ENCODE measurements at places on chromosomes 16 and 17.

DNA sequence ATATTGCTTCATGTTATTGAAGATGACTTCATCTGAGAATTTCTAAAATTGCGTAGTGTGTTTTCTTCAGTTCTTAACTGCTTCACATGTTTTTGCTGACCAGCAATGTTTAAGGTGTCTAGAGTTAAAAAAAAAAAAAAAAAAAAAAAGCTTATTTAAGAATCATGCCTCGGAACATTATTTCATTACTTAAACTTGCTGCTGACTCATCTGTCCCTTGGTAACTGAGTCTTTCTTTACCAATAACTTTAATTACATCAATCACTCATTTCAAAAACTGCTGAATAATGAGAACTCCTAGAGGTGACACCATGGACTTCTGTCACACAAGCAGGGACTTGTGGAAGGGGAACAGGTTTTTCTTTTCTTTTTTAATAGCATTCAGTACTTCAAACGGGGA lies 16.2 kb downstream of the IRX5 start:
- DNase-seq = no peak

- DNase-seq = no peak
Measured at GRCh38 chr17:59392973-59393679, 61.7 kb downstream of the YPEL2 start.

DNA sequence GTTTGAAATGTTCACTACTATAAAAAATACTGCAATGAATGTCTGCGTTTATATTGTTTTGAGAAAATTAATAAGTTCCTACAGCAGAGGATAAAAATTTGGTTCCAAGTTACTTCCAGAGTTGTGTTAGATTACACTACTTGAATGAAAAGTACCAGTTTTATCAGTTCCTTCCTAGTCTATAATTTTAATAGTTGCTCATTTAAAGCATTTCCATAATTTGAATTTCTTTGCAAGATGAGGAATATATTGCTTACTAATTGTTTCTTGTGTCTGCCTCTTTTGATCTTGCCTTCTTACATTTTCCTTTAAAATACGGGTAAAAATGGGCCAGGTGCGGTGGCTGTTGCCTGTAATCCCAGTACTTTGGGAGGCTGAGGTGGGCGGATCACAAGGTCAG lies 4.0 kb downstream of the EMC6 start:
- no peak for DNase-seq

- DNase-seq = no peak
Measured at GRCh38 chr16:57483725-57484514, 2.4 kb downstream of the DOK4 start.

GRCh38 chr17:55238179-55238930 lies 26.4 kb upstream of the HLF start:
- DNase-seq = peak; percentile 91

- DNase-seq = no peak
Measured at GRCh38 chr17:14157822-14158221, 78.8 kb downstream of the CDRT15 start.

GRCh38 chr16:10847176-10847575 lies 28.6 kb upstream of the TVP23A start:
- no peak for DNase-seq

DNA sequence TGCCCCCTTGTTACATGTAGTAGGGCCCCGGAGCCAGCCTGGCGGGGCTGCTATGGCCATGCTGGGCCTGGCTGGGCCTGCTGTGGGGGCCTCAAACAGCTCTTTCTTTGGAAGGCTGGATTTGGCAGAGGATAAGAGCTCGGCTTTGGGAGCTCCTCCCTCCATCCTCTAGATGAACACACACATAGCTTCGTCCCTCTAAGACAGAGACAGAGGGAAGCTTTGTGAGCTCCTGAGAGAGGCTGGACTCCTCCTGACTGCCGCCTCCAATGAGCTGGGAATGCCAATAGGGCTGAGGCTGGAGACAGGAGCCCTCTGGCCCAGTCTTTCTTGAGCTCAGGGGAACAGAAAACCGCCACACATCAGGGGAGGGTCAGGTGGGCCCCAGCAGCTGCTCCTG lies 37.3 kb upstream of the CDC42EP4 start:
- DNase-seq = no peak

DNA sequence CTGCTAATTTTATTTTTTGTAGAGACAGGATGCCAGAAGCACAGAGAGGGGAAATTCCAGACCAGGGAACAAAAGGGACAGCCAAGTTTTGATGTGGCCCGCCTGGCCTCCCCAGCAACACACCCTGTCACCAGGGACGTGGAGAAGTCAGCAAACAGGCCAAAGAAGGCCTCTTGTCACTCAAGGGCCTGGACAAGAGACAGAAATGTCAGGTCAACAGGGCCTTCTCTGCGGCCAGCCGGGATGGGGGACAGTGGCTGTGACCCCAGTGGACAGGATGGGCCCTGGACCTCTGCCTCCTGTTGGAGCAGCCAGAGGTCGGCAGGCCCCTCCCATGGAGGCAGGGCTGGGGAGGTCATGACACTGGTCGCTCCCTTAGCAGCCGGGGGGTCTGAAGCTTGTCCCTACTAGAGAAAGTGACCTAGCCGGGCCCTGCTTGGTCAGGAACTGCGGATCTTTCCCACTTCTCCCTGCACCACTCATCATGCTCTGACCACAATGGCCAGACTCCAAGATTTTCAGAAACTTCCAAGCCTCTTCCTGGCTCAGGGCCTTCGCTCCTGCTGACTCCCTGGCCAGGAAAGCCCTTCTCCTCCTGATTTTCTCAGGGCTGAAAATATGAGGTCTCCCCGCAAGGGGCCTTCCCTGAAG lies 9.2 kb upstream of the TVP23A start:
- no peak for DNase-seq

- no peak for DNase-seq
Measured at GRCh38 chr16:29898135-29898803, 1.1 kb downstream of the SEZ6L2 start.

DNA sequence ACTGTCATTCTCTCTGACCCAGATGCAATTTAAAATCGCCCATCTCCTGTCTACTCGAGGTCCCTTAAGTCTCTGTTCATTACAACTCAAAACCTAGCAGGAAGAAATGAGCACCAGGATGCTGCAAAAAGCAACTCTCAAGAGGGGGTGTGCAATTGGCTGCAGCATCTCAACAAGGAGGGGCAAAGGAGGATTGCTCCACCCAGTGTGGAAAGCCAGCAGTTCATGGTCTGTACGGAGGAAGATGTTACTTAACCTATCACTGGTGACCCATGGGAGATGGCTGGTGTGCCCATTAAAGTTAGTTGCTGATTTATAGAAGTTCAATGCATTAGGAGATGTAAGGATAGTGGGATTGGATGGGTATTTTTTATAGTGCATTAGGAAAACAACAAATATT lies 147.4 kb downstream of the CDK5R1 start:
- DNase-seq = no peak

- DNase-seq = no peak
Measured at GRCh38 chr16:74893541-74893940, 91.4 kb downstream of the WDR59 start.

- no peak for DNase-seq
Measured at GRCh38 chr16:59959311-59959710, 1225.2 kb upstream of the GOT2 start.

DNA sequence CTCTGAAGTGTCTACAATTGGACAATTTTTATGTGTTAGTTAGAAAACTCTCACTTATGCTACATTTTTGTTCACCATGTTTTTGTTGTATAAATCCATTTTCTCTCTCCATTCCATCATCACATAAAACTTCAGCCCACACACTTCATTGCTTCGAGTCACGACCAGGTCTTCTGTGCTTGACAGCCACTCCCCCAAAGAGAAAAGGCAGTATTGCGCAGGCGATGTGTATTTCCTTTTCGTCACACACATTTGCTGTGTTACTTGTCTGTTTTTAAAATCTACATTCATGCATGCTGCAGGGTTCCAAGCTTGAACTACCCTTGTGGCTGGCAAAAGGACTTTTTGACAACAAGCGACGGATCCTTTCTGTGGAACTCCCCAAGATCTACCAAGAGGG lies 10.5 kb downstream of the GINS3 start:
- DNase-seq = no peak

DNA sequence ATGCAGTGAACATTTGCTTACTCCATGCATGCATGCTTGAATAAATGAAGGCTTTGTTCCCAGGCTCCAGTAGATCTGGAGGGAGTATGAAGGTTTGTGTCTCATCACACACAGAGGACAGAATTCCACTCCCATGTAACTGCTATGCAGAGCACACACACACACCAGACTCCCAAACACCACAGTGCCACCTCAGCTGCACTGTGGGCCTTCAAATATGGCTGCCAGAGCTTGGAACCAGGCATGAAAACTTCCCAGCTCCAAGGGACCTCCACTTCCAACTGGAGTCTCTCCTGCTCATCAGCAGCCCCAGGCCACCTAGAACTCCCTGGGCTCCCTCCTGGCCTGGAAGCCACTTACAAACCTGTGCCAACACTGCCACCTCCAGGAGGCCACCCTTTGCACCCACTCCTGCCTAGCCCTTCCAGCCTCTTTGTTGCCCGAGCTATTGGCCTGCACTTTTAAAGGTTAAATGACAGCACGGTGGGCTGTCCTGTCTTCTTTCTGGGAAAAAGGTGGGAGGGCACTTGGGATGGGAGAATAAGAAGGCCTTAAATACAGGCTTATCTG lies 151.2 kb downstream of the ZNF423 start:
- DNase-seq = peak; percentile 12

DNA sequence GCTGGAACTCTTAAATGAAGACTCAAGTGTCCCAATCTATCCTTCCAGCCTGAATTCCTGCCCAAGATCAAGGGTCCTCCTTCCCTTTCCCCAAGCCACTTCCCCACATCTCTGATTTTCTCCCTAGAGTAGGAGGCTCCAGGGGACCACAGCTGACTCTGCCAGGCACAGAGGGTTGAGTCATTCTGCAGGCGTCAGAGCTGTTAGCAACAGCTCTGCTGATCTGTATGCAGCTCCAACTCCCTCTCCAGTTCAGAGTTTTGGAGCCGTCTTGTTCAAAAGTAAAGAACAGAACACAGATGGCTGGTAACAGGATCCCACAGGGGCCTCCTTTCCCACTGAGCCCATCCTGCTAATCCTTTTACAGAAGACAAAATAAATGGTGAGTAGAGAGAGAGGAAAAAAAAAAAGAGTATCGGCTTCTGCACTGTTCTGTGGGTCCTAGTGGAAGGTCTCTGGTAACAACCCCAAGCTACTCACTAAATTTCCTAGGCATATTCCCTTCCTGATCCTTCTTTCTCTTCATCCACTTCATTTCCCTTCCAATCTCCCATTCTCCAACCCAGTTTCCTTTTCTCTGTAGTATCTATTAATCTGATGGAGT lies 13.4 kb upstream of the TAOK1 start:
- no peak for DNase-seq

DNA sequence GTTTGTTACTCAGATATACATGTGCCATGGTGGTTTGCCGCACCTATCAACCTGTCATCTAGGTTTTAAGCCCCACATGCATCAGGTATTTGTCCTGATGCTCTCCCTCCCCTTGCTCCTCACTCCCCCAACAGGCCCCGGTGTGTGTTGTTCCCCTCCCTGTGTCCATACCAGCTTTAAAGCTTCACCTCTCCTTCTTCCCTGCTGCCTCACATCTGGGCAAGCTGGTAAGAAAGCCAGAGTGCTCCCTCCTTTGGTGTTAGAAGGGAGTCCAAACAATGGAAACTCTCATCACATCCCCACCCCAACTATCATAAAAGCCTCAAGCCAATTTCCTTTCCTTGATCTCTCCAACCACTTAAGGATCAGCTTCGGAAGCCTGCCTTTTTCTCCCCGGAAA lies 1115.6 kb upstream of the GOT2 start:
- DNase-seq = no peak

DNA sequence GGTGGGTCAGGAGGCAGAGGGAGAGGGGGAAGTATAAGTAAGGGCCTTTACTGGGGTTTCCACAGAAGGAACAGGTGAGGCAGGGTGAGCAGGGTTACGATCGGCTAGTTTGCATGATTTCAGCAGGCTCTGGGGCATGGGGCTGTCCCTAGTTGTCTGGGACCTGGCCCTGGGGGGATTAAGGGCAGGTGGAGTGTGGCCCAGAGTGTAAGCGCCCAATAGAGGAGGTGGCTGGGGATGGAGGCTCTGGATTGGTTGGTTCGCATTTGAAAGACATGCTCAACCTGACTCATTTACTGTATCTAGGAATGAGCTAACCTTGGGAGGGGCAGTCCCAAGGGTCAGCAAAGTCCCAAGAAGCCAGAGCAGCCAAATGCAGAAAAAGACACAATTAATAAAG lies 230.3 kb downstream of the MAP2K4 start:
- DNase-seq = no peak

- DNase-seq = no peak
Measured at GRCh38 chr16:56357765-56358322, 67.5 kb downstream of the AMFR start.

- DNase-seq = no peak
Measured at GRCh38 chr16:29893553-29893952, 5.8 kb downstream of the SEZ6L2 start.

GRCh38 chr17:13953841-13954240 lies 115.5 kb upstream of the COX10 start:
- no peak for DNase-seq

GRCh38 chr16:54817432-54817831 lies 113.2 kb upstream of the IRX5 start:
- no peak for DNase-seq

DNA sequence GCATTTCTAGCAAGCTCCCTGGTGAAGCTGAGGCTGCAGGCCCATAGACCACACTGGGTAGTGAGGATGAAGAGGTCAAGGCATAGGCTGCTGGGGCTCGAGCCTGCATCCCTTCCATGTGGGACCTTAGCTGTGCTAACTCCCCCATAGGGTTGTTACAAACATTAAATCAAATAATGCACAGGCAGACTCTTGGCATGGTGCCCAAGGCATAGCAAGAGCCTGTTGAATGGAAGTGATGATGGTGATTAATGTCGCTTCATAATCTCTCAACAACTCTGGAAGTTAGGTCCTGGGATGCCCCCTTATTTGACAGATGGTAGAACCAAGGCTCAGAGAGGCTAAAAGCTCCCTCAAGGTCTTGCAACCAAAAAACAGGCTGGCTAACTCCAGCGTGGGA lies 283.9 kb upstream of the EEF2KMT start:
- no peak for DNase-seq

GRCh38 chr16:23052908-23053580 lies 96.2 kb downstream of the USP31 start:
- no peak for DNase-seq

- no peak for DNase-seq
Measured at GRCh38 chr17:67496286-67496685, 119.2 kb downstream of the PITPNC1 start.

DNA sequence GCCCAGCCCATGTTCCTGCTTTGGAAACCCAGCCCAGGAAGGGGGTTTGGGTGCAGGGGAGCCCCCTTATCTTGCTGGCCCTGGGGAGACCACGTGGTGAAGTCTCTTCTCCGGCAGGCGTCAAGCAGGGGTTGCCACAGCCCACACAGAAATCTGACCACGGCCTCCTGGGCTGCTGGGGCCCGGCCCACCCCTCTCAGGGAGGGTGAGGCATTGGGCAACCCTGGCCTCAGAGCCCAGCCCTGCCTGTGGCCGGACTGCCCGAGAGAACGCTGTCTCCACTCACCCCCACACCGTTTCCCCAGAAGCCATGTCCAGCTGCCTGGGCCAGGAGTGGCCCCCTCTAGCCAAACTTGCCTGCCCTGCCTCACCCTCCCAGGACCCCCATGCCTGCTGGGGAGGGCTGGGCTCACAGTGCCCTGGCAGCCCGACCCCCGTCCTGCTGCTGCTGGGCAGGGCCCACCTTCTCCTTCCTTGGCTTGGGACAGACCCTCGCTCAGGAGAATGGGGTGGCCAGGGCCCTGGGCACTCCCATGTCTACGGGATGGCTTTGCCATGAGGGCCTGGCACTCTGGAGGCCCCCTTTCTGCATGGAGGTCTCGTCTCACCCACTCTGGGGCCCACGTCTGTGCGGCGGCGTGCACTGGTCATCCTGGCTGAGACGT lies 6.7 kb downstream of the RPUSD1 start:
- no peak for DNase-seq

GRCh38 chr17:79803997-79804855 lies 7.3 kb upstream of the CBX8 start:
- DNase-seq = peak; percentile 91

Data from activated CD4-positive, alpha-beta T cell treated with anti-CD3 and anti-CD28 coated beads for 36 hours (primary cell).